ENCODE measurements at places on chromosomes 1 and 21.
A peak's percentile ranks its signal among the peaks of the same experiment; 100 is the strongest.

GRCh38 chr1:118396829-118397495 lies 211.9 kb upstream of the SPAG17 start:
- no peak for DNase-seq
- H3K27ac ChIP-seq, result no peak overlapping the region
- no peaks in the 10 kb centered on the region for H3K27me3 ChIP-seq
- no peak overlapping the region for H3K4me3 ChIP-seq
- no peaks in the 10 kb centered on the region for H3K4me1 ChIP-seq

GRCh38 chr1:10915594-10915993 lies 96.9 kb upstream of the TARDBP start:
- H3K4me1 ChIP-seq, result peaks cover 15% of the 10 kb centered on the region
- peaks cover 14% of the 10 kb centered on the region for H3K27me3 ChIP-seq
- no peak for DNase-seq
- H3K27ac ChIP-seq, result peak overlapping the region; percentile 81

GRCh38 chr1:25675729-25676476 lies 59.3 kb downstream of the MAN1C1 start:
- H3K4me3 ChIP-seq, result peak overlapping the region; percentile 74
- DNase-seq, result peak; percentile 64
- peaks cover 63% of the 10 kb centered on the region for H3K4me1 ChIP-seq
- peak overlapping the region; percentile 84 for H3K27ac ChIP-seq
- no peaks in the 10 kb centered on the region for H3K27me3 ChIP-seq
- H3K36me3 ChIP-seq, result peaks cover 7% of the 10 kb centered on the region

DNA sequence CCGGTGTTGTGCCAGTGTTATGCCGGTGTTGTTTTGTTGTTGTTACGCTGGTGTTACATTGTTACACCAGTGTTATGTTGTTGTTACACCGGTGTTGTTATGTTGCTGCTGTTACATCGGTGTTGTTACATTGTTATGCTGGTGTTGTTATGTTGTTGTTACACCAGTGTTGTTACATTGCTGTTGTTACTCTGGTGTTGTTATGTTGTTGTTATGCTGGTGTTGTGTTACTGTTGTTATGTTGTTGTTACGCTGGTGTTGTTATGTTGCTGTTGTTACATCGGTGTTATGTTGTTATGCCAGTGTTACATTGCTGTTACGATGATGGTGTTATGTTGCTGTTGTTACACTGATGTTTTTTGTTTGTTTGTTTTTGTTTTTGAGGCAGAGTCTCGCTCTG lies 24.1 kb downstream of the H6PD start:
- H3K4me3 ChIP-seq, result no peak overlapping the region
- peak overlapping the region; percentile 35 for H3K27ac ChIP-seq
- H3K4me1 ChIP-seq, result peaks cover 40% of the 10 kb centered on the region
- peaks cover 6% of the 10 kb centered on the region for H3K36me3 ChIP-seq
- DNase-seq, result no peak

GRCh38 chr1:242162140-242162539 lies 163.2 kb upstream of the MAP1LC3C start:
- no peak overlapping the region for H3K4me3 ChIP-seq
- no peak for DNase-seq
- no peaks in the 10 kb centered on the region for H3K27me3 ChIP-seq
- no peaks in the 10 kb centered on the region for H3K36me3 ChIP-seq
- no peaks in the 10 kb centered on the region for H3K4me1 ChIP-seq

- peaks cover 19% of the 10 kb centered on the region for H3K4me1 ChIP-seq
- no peaks in the 10 kb centered on the region for H3K27me3 ChIP-seq
- H3K4me3 ChIP-seq, result no peak overlapping the region
- peak overlapping the region; percentile 23 for H3K27ac ChIP-seq
- no peak for DNase-seq
Measured at GRCh38 chr1:100528871-100529270, 9.1 kb upstream of the GPR88 start.

DNA sequence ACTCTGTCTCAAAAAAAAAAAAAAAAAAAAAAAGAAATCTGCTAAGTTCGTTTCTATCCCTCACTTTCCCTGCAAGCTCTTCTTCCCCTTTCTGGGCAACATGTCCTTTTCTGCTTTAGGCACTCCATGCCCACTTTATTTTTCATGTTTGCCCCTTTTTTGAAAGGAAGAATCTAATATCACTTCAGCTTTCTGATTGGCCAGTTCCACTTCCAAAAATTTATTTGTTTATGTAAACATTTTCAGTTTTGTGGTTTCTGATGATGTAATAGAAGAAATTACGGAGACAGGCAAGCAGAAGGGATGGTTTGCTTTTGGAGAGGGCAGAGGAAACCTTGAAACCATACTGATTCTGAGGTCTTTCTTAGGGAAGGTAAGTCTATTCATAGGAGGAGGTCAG lies 15.1 kb downstream of the IFNAR1 start:
- no peaks in the 10 kb centered on the region for H3K27me3 ChIP-seq
- H3K36me3 ChIP-seq, result peaks cover 52% of the 10 kb centered on the region
- no peak overlapping the region for H3K4me3 ChIP-seq

GRCh38 chr1:25706146-25707089 lies 89.8 kb downstream of the MAN1C1 start:
- H3K4me3 ChIP-seq, result no peak overlapping the region
- peaks cover 3% of the 10 kb centered on the region for H3K36me3 ChIP-seq
- no peak overlapping the region for H3K27ac ChIP-seq
- DNase-seq, result no peak

- no peak overlapping the region for H3K4me3 ChIP-seq
- H3K27ac ChIP-seq, result no peak overlapping the region
- no peak for DNase-seq
- H3K36me3 ChIP-seq, result no peaks in the 10 kb centered on the region
- peaks cover 11% of the 10 kb centered on the region for H3K27me3 ChIP-seq
Measured at GRCh38 chr1:110440877-110441276, 10.1 kb upstream of the PROK1 start.

GRCh38 chr1:182391028-182391361 lies 595 bp downstream of the GLUL start:
- H3K4me1 ChIP-seq, result peaks cover 28% of the 10 kb centered on the region
- DNase-seq, result no peak
- H3K27ac ChIP-seq, result peak overlapping the region; percentile 90
- H3K36me3 ChIP-seq, result peaks cover 24% of the 10 kb centered on the region
